ENCODE measurements at places on chromosomes 13 and 19.

- DNase-seq, result no peak
Measured at GRCh38 chr13:23325191-23325590, 108.3 kb downstream of the SACS start.

DNA sequence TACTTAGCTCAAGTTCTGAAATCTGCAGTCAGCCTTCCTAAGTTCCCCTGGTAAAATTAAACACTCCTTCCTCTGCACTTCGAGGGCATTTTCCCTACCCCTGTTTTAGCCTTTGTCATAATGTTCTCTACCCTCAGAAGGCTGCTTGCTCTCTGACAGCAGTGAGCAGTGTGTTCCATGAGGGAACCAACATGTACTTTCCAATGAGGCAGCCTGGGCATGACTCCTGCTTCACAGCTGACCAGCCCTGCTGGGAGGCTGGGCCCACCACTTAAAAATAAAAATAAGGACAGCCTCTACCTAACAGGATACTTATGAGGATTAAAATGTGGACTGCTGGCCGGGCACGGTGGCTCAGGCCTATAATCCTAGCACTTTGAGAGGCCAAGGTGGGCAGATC is 26.4 kb downstream of the RUBCNL start:
- DNase-seq, result no peak

GRCh38 chr19:55341171-55341588 is 1.5 kb downstream of the KMT5C start:
- peak; percentile 65 for DNase-seq

DNA sequence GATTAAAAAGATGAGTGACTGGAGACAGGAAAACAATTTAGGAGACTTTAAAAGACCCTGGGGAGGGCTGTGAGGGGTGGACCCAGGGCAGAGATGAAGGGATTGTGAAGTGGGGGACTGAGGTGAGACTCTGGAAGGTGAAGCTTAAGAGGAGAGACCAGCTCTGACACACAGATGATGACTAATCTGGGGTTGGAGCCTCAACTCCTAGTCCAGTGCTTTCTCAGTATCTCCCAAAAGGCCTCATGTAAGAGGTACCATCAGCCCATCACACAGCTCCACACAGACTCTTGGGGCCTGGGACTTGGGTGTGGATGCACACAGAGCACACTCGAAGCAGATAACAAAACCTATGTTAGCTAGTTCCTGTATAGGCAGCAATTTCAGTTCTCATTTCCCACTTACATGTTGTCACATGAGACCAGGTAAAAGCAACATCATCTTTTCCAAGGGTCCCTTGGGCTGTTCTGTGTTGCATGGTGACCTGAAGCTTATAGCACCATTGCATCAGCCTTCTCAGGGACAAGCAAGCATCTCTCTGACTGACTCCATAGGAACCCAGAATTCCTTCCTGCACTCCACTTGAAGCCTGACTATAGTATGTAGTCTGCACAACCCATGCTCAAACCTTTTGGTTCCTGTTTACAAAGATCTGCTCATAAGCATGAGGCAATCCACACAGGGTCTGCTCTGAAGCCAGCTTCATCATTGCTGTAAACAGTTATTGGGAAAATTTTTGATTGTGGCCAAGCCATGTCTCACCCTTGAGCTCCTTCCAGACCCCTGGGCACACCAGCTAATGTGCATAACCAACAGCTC is 88.6 kb upstream of the MYCBP2 start:
- peak; percentile 49 for DNase-seq

DNA sequence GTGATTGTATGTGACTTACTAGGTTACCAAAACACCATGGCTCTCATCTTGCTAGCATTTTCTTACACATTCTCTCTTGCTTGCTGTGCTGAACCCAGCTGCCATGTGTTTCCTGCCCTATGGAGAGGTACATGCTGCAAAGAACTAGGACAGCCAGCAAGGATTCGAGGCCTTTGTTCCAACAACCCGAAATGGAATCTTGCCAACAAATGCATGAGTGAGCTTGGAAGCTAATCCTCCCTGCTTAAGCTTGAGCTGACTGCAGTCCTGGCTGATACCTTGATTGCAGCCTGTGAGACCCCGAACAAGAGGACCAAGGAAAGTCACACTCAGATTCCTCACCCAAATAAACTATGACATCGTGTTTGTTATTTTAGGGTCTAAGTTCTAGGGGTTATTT is 651.2 kb downstream of the SLITRK6 start:
- DNase-seq, result peak; percentile 17

GRCh38 chr19:48340995-48341394 is 15.6 kb downstream of the EMP3 start:
- DNase-seq, result no peak

- no peak for DNase-seq
Measured at GRCh38 chr13:30900436-30900835, 5.6 kb upstream of the MEDAG start.

GRCh38 chr19:3818466-3818865 is 32.3 kb upstream of the MATK start:
- DNase-seq, result no peak

- DNase-seq, result peak; percentile 37
Measured at GRCh38 chr19:28586474-28586873, 626.5 kb downstream of the UQCRFS1 start.

DNA sequence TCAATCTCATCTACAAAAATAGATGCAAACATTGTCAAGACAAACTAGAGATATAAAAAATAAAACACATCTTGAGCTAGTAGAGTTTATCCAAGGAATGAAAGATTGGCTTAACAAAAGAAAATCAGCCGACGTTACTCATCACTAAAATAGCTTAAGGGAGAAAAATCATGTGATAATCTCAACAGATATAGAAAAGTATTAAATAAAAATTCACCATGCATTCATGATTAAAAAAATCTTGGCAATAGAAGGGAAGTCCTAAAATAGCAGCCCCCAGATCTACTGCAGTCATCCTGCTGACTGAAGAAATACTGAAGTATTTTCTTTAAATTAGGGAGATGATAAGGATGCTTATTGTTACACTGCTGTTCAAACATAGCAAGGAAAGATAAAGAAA is 12.6 kb upstream of the DCLK1 start:
- DNase-seq, result no peak

DNA sequence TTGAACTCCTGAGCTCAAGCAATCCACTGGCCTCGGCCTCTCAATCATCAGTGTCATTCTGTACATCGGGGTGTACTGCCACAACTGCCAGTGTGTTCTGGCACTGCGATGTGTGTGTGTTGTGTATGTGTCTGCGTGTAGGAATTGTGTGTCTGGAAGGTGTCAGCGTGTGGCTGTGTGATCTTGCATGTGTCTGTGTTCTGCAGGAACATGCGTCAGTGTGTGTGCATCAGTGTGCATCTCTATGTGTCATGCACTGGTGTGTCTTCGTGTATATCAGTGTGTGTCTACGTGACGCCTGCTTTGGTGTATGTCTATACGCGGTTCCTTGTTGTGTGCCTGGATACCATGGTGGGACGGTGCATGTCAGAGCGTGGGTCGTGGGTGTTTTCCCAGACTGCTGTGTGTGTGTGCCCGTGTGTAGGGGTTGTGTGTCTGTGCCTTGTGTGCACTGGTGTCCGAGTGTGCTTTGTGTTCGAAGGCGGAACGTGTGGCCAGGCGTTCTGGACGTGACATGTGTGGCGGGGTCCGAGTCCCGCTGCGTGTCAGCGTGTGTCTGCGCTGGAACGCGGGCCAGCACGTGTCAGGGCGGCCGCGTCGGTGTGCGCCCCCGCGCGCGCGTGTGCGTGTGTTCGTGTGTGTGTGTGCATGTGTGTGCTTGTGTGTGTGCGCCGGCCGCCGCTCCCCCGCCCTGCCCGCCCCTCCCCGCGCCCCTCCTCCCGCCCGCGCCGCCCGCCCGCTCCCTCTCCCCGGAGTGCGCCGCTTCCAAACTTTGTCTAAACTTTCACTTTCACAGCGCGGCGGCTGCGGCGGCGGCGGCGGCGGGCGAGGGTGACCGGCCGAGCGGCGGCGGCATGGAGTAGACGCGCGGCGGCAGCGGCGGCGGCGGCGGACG is at the start of gene NFIX:
Gene NFIX (plus strand): TSS at position 775 of the 895 bp plus-strand sequence. CDS start 363 bp downstream, outside the sequence.
- DNase-seq, result no peak

- no peak for DNase-seq
Measured at GRCh38 chr19:2503521-2504109, 27.7 kb downstream of the GADD45B start.

GRCh38 chr13:84865783-84866221 is 933.4 kb downstream of the SLITRK6 start:
- DNase-seq, result peak; percentile 51

GRCh38 chr19:52724701-52725514 is 9.9 kb downstream of the ZNF611 start:
- peak; percentile 4 for DNase-seq

GRCh38 chr19:6713773-6714692 is 6.4 kb downstream of the C3 start:
- no peak for DNase-seq

- no peak for DNase-seq
Measured at GRCh38 chr19:801030-801860, 4.0 kb downstream of the PTBP1 start.

DNA sequence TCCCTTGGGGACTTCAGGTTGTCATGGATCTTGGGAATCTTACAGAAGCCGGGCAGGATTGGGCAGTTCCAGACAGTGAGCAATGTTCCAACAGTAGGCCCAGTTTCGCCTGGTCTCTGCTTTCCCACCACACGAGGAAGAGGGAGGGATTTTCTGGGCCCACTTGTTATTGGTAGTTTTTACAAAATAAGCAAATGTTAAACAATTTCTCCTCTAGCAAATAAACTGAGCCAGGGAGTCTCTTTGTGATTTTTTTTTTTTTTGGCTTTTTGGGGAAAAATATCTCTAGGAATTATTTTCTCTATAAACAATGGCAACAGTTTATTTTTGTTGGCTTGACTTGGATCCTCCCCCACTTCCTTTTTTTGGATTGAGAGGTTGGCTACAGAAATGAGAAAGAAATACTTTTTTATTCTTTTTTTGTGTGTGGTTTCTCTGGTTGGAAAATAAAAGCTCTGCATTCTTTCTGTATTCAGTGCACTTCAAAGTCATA is 89.3 kb downstream of the TM9SF2 start:
- no peak for DNase-seq

DNA sequence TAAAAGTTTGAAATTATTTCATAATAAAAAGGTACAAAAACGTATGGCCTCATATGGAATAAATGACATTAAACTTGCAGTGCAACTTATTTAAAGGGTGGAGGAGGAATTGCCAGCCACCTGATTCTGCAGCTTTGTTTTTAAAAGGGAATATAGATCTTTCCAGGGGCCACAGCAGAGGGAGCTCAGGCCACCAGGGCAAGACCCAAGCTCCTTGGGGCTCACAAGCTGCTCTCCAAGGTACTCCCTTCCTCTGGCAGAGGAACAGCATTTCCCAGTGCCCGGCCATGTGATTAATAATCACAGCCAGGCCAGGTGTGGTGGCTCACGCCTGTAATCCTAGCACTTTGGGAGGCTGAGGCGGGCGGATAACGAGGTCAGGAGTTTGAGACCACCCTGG is 6.2 kb downstream of the ACOD1 start:
- DNase-seq, result no peak

DNA sequence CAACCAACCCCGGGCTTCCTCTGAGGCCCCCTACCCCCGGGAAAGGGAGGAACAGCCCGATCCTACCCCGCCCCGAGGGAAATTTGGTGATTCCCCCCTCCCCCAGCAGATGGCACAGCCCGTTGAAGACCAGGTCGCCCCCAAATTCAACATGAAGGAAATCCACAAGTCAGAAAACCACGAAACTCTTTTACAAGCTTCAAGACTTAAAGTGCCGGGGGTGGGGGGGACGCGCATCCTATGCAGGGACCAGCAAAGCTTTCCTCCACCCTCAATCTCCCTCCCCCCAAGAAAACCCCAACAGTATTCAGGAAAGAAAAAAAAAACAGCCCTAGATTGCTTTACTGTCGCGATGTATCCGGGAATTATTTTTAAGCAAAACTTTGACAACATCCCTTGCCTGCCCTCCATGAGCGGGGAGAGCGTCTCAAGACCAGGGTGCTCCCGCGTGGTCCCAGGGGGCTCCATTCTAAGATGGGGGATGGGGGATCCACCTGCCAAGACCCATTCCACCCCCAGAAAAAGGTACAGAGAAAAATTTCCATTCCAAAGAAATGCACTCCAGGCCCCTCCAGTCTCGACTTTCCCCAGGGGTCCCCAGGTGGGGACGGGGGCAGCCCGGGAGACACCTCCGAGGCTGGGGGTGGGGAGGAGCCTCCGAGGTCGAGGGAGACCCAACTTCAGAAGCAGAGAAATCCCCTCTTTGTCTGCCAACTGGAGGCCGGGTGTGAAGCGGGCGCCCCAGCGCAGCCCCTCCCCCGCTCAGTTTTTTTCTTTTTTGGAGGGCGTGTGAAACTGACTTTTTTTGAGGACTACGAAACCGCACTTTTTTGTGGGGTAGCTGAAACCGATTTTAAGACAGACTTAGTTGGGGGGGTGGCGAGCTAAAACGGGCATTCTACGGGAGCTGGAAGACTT is 1.5 kb downstream of the TCF3 start:
- DNase-seq, result no peak

GRCh38 chr13:97130190-97130589 is 91.9 kb upstream of the MBNL2 start:
- DNase-seq, result no peak

DNA sequence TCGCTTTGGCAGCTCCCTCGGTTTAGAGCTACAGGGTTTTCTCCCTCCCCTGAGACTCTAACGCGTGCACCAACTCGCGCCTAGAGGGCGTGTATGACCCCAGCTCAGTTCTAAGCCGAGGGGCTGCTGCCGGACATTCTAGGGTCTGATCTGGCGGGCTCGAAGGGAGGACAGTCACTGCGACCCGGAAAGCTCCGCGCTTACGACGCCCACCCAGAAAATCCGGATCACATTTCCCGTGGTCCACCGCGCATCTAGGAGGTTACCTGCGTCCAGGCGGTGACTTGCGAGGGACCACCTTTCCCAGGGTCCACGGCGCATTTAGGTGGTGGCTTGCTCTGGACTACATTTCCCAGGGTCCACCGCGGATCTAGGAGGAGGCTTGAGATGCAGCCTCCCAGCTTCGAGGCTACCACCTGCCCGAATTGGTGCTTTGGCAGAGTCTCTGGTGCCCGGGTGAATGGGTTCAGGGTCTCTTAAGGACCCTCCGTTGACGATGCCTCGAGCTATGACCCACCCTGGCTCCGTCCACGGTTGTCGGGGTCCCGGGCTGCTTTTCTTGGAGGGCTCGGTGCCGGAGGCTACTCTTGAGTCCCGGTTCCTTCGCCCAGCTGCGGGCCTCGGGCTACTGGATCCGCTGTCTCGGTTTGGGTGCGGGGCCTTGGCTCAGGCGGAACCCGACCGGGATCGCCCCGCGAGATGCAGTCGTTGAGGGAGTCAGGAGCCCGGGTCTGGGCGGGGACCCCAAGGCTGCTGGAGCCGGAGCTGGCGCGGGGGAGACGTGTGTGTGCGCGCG is 30.5 kb downstream of the ZNF146 start:
- peak; percentile 83 for DNase-seq

GRCh38 chr13:109869312-109870237 is 83.2 kb upstream of the IRS2 start:
- DNase-seq, result peak; percentile 65

- DNase-seq, result peak; percentile 60
Measured at GRCh38 chr13:101893021-101893420, 440.5 kb downstream of the ITGBL1 start.

- no peak for DNase-seq
Measured at GRCh38 chr19:43337737-43338136, 15.7 kb upstream of the CD177 start.

- no peak for DNase-seq
Measured at GRCh38 chr13:97141564-97142005, 80.5 kb upstream of the MBNL2 start.

- no peak for DNase-seq
Measured at GRCh38 chr19:7676376-7676775, 514 bp upstream of the MCEMP1 start.

- no peak for DNase-seq
Measured at GRCh38 chr13:108033800-108034707, 181.3 kb downstream of the LIG4 start.

GRCh38 chr19:1259206-1259875 is 9.8 kb upstream of the CIRBP start:
- DNase-seq, result peak; percentile 65

All from SK-N-DZ (cell line).